Left lung (tissue), 14 donors: ENCODE measurements at places on chromosomes 16 and 17.

GRCh38 chr16:4091240-4092012, 24.8 kb downstream of the ADCY9 start:
- no peak for DNase-seq

DNA sequence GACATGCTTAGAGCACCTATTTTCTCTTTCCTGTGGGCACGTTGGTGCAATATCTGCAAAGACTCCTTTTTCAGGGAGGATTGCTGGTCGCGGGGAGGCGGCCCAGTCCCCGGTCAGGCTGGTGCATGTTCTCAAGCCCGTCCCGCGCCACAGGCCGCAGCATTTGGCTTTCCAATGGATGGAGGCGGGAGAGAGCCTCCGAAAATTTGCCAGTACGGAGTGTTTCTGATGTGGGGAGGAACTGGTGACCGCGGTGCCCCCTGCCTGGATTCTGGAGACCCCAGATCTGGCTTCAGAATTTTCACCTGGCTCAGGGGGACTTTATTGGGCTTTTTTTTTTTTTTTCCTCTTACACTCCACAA, 2.3 kb downstream of the CMIP start:
- peak; percentile 87 for DNase-seq

DNA sequence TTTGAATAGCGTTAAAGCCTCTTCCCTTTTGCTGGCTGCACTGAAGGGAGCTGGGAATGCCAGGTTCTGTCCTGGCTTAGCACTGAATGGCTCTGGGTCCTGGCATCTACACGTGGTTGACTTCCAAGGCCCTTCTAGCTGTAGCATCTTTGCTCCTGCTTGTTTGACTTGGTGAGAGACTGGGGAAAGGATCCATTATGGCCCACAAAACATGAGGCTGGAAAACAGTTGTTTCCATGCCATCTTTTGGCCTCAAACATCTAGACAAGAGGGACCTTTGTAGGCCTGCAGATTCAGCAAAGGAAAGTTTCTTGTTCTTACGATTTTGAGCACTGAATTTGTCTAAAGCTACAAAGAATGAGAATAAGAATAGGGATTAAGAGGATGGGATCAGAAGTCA, 32.5 kb downstream of the EPN2 start:
- no peak for DNase-seq

DNA sequence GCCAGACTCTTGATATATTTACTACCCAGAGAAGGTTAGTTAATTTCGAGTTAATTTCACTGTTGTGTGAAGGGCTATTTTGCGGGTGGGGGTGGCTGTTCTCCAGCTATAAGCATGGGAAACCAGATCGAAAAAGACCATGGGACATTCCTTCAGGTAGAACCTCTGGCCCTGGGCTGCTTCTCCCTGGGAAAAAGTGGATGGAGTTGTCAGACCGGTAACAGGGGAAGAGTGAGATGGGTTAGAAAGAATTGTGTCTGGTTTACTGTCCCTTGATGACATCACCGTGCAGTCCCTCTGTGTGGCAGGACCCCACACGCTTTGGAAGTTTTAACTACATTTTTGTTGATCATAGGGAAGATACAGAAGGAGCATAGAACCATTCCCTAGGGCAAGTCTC, 296.3 kb downstream of the RBFOX1 start:
- no peak for DNase-seq

- DNase-seq = no peak
Observed at GRCh38 chr16:381789-382717, at the start of gene PGAP6. Gene PGAP6 (minus strand): TSS chr16:381978. CDS start chr16:381821, 157 bp downstream.

DNA sequence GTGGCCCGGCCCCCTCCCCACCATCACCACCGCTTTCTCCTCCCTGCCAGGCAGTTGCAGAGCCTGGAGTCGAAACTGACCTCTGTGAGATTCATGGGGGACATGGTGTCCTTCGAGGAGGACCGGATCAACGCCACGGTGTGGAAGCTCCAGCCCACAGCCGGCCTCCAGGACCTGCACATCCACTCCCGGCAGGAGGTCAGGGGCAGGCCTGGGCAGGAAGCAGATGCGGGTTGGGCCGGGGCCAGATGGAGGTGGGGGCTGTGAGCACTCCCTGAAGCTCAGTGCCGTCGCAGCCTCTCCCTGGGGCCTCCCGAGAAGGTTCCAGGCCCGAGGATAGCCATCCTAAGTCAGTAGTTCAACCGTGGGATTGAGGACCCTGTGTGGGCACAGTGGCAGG, 14.2 kb upstream of the ADGRG3 start:
- no peak for DNase-seq

DNA sequence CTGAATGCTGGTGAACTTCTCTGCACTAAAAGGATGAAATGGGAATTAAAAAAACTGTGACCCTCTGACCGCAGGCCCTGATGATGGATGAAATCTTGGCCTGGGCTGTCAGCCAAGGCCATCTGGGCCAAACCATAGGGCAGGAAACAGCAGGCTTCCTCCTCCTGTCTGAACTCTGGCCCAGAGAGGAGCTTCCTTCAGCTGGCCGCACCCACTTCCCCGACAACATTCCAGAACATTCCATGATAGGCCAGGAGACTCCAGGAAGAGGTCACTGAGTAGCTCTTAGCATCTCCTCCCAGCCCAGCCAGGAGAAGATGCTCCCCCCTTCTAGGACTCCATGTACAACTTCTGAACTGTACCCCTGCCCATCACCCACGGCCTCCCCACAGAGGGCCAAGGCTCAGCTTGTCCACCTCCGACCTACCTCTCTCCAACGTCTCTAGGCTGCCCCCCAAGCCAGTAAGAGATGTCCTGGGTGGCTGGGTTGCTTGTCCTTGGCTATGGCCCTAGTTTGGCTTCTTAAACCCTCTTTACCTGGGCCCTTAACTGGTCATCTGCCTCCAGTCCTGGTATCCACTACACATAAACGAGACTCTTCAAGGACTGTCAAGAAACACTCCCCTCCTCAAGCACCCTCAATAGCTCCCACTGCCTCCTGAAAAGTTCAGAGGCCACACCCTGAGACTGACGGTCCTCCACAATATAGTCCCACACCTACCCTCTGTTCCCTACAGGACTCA, 1.7 kb downstream of the RPH3AL start:
- DNase-seq = no peak

DNA sequence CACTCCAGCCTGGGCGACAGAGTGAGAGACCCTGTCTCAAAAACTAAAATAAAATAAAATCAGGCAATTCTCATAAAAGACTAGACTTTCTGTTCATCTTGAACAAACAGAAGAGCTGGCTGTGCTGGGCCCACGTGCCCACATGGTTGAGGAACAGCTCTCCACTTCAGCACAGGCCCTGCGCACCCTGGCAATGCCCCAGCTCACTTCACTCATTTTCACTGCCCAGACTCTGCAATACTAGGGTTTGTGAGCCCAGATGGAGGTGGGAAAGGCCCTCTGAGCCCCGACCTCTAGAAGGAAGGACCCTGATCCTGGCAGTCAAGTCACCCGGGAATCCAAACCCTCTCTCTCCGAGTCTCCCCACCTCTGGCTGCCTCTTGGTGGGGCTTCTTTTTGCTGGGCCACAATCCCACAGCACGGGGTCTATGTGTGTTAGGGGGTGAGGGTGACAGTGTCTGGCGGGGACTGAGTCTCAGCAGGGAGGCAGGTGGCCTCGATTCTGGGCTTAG, 14.8 kb downstream of the MYLK3 start:
- DNase-seq = no peak

GRCh38 chr16:67957622-67958021, 10.8 kb downstream of the SLC12A4 start:
- DNase-seq = no peak

DNA sequence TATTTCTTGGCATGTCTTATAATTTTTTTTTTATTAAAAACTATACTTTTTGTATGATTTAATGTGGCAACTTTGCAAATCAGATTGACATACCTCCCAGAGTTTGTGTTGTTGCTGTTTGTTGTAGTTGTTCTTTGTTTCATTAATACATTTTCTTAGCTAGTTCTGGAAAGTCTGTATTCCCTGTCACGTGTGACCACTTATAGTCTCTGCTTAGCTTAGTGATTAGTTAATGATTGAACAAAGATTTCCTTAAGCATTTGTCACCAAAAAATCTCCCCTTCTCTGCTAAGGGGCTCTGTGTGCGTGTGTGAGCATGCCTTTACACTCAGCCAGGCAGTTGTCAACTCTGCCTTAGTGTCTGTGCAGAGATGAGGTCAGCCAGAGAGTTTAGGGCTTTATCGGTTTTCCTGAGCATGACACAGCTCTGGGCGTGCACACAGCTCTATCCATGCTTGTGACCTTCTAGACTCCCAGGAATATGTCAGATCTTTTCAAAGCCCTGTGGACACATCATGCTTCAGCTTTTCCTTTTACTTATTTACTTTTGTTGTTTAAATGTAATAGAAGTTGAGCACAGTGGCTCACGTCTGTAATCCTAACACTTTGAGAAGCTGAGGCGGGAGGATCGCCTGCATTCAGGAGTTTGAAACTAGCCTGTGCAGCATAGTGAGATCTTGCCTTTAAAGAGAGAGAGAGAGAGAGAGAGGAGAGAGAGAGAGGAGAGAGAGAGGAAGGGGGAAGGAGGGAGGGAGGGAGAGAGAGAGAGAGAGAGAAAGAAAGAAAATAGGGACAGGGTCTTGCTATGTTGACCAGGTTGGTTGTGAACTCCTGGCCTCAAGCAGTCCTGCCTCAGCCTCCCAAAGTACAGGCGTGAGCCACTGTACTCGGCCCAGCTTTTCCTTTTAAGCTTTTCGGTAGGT, 21.9 kb downstream of the DNAI2 start:
- DNase-seq = no peak

- no peak for DNase-seq
Observed at GRCh38 chr16:50234771-50235556, 31.4 kb upstream of the ADCY7 start.

- peak; percentile 90 for DNase-seq
Observed at GRCh38 chr17:48107137-48108055, at the start of gene SNX11. Gene SNX11 (plus strand): TSS chr17:48107766. CDS start chr17:48112044, 4,278 bp downstream.

- peak; percentile 24 for DNase-seq
Observed at GRCh38 chr17:48037838-48038323, 284 bp upstream of the COPZ2 start.

- DNase-seq = no peak
Observed at GRCh38 chr16:10390867-10391266, 5.0 kb downstream of the ATF7IP2 start.

DNA sequence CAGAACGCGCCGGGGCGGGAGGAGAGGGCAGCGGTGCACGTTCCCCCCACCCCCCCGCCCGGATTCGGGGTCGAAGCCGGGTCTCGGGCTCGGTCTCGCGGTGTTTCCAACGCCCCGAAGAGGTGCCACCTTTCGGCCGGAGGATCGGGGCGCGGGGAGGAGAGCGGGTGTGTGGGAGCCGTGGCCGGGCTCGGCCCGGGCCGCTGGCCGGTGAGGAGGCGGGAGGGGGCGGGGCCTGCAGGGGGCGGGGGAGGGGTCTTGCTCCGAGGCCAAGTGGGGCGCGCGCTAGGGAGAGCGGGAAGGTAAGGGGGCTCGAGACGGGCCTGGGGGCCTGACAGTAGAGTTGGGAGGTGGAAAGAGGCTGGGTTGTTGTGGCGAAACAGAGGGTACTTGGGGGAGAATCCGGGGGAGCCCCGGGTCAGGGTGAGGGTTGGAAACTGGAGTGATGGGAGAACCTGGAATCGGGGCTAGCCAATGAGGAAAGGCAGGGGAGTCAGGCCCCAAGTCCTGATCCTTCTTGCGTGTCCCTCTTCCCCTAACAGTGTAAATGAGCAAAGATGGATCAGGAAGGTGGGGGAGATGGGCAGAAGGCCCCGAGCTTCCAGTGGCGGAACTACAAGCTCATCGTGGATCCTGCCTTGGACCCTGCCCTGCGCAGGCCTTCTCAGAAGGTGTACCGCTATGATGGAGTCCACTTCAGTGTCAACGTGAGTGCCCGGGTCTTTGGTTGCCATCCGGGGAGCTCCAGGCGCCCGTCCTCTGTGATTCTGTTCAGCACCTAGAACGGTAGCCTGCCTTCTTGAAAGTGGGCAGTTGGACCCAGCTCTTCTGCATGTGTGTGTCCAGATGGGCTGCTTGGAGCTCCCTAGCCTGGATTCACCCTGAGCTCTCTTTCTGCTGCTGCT, 873 bp downstream of the SETD1A start:
- DNase-seq = no peak

DNA sequence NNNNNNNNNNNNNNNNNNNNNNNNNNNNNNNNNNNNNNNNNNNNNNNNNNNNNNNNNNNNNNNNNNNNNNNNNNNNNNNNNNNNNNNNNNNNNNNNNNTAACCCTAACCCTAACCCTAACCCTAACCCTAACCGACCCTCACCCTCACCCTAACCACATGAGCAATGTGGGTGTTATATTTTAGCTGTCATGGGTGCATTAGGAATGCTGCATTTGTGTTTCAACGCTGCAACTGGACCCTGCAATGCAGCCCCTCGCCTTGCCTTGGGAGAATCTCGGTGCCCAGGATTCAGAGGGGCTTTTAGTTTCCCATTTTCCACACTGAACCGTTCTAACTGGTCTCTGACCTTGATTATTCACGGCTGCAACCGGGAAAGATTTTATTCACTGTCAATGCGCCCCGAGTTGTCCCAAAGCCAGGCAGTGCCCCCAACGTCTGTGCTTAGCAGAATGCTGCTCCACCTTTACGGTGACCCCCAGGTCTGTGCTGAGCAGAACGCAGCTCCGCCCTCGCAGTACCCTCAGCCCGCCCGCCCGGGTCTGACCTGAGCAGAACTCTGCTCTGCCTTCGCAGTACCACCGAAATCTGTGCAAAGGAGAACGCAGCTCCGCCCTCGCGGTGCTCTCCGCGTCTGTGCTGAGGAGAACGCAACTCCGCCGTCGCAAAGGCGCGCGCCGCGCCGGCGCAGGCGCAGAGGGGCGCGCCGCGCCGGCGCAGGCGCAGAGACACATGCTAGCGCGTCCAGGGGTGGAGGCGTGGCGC, 43.3 kb downstream of the POLR3K start:
- peak; percentile 13 for DNase-seq

GRCh38 chr16:22333457-22333994, 36.3 kb downstream of the POLR3E start:
- DNase-seq = no peak

DNA sequence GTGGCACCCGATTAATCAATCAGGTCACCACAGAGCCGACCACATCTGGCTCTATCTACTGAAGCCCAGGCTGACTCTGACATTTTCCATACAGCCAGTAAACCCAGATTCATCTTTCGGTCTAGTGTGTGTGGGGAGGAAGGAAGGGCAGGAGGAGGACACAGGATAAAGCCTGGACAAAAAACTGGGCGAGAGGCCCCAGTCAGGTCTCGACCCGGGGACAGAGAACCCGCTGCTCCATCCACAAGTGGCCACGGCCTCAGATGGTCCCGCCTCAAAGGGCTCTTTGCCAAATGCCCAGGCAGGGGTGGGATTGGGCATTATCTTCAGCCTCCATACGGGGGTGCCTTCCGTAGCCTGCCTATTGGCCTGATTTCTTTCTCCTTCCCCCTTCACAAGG, 7.8 kb downstream of the ABR start:
- no peak for DNase-seq

DNA sequence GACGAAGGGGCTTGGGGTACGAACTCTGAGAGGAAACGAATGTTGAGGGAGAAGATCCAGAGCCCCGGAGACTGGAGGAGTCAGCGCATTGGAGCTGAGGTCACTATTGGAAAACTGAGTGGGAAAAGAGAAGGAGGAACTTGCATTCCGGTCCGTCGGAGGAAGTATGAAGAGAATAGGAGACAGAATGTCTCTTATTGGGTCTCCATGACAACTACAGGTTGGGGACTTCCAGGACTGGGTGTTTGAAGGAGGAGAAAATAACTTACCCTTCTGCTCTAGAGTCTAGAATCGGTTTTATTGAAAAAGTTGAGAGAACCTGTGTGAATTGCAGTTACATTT, 537 bp downstream of the GOSR1 start:
- no peak for DNase-seq

- no peak for DNase-seq
Observed at GRCh38 chr16:15990902-15991301, 41.5 kb downstream of the ABCC1 start.
